Stimulated activated CD4-positive, alpha-beta T cell treated with anti-CD3 and anti-CD28 coated beads, Interleukin-4, amount 100 ng/mL, for 1 hour (primary cell): ENCODE measurements at places on chromosomes 3 and 15.

DNA sequence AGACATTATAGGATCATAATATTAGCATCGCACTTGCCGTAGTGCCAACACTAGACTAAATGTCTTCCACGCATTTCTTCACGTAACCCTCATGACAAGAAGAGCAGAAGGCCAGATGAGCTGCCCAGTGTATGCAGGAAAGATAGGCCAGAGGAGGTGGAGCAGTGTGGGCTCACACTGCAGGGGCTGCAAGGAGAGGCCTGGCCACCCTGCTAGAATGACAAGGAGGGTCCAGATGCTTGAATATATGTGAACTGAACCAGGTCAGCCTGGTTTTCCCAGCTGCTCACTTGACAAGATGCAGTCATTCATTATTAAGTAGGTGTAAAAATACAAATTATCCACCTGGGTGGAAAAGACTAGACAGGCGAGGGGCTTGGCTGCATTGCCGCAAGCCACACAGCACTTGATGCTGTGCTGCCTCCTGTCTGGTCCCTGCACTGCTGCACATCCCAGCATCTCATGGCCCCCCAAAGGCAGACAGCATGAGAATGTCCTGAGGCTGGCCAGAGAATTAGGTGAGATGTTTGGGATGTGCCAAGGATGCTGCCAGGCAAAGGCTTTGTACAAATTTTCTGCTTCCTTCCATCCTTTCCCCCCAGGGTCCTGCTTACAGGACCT is 115.2 kb downstream of the NTRK3 start:
- DNase-seq: no peak

GRCh38 chr3:146161663-146162002 is 649 bp upstream of the PLOD2 start:
- DNase-seq: no peak

GRCh38 chr15:94480289-94480834 is 249.0 kb downstream of the MCTP2 start:
- DNase-seq: no peak

DNA sequence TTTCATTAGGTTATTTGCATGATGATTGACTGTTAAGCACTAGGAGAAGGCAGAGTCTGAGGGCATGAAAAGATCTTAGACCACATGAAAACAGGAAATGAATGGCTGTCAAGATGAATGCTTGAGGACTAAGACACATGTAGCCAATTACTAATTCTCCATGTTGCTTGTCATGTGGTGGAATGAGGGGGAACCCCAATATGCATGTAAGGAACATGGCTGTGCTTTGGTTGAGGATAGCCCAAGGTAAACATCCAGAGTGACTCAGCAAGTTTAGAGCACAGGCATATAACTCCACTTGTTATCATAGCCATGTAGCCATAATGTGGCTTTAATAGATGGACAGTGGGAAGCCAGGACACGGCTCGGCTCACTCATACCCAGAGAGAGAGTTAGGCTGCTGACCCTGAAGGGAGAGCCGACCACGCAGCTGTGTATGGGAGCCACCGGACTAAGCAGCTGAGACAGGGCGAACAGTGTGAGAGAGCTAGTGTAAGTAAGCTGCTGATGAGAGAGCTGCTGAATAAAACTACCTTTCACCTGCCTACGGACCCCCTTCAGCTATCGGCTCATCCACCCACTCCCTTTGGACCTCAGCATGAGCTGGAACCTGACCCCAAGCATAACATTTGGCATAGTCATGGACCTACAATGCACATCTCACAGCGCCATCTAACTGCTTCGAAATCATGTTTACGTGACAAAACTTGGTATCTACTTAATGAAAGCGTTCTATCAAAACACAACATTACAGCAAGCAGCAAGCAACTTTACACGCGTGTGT is 37.6 kb downstream of the ANO10 start:
- no peak for DNase-seq

GRCh38 chr15:99408236-99409096 is 157.2 kb downstream of the LRRC28 start:
- no peak for DNase-seq

DNA sequence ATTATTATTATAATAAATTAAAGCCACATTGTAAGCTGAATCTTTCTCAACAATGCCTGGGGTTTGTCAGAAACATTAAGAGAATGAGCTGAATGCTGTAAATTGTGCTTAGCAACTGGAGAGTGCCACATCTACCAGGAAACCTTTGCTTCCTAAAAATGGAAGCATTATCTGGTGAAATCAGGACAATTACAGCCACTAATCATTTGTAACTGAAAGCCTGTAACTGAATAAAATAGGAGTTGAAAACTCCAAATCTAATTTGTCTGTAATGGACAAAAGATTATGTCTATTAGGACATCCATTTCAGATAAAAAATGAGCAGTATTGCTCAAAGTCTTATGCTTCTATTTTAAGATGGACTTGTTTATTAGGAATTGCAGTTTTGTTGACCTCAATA is 32.2 kb downstream of the EIF1B start:
- DNase-seq: no peak

GRCh38 chr15:89781891-89782618 is 5.9 kb downstream of the MESP2 start:
- no peak for DNase-seq

DNA sequence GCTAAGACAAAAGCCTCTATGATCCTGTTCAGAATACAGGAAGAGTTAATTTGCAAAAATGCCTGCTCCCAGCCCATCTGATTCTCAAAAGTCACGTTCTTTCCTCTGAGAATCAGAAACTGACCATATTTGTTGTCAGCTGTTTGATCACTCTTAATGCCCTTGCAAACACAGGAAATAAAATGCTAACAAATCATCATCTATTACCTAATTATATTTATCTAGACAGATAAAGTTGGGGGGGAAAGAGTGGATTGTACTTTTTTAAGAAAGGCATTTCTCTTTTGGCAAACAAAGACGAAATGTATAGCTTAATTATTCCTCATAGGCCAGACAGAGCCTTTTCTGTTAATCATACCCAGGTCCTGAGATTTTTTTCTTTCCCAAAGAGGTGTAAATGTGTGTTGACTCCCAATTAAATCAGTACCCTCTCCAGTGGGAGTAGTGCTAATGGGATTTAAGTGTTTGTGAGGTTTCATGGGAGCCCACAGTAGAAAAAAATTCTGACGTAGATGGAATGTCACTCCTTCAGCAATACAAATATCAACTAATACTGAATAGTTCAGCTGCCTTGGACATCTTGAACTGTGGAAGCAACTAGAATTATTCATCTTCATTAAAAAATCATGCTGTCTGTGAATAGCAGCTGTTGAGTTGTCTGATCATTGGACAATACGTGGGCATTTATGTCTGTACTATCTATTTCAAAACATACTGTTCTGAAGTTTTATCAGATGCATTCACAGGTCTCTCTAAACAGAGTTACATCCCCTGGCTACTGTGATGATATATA is 22.5 kb upstream of the BNIP2 start:
- DNase-seq: no peak

DNA sequence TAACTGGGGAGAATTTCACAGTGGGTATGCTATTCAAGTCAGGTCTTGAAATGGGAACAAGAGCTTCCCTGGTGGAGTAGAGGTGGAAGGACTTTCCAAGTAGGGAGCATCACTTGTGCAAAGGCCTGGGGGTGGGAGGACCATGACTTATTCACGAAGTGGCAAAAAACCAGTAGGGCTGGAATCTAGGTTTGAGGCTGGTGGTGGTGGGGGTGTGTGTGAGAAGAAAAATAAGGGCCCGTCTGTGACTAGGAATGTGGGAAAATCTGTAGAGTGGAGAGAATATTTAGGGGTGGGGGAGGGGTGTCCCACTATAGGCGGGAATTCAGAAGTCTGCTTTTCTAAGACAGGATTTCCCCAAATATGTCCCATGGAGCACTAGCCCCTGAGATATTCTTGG is 271.9 kb upstream of the TBL1XR1 start:
- DNase-seq: no peak

- DNase-seq: no peak
Observed at GRCh38 chr3:145522893-145523651, 637.9 kb downstream of the PLOD2 start.
